ENCODE measurements at places on chromosomes 16 and 17.

- no peak for DNase-seq
These were observed 27.7 kb downstream of the TBC1D16 start for GRCh38 chr17:80007939-80008338.

DNA sequence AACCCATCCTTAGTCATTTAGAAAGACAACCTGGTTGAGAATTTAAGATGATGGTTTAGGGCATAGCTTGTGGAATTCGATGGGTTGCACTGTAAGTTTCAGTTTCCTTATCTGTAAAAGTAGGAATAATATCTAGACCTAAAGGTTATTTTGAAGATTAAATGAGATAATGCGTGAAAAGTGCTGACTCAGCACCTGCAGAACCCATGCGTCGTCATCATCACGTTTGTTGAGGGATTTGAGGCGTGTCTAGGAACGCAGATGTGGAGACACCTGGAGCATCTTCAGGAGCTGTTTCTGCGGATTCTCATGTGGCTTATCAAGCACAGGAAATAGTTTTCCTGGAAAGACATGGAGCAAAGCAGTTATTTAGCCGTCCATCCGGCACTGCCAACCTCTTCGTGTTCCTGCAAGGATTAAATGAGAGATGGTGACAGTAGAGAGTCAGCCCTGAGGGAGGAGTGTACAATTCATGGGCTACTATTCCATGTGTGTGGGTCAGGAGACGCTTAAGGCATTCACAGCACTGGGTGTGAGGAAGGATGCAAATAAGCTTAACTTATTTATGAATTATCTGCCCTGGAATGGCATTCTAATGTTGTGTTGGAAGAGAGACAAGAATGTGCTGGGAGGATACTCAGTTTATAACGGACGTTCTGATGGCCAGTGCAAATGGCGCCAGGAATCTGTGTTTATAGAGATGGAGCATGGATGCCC lies 536.1 kb downstream of the MAF start:
- no peak for DNase-seq

- DNase-seq, result no peak
These were observed 7.3 kb downstream of the CDK5R1 start for GRCh38 chr17:32493976-32494513.

- DNase-seq, result no peak
These were observed 655 bp upstream of the GPR139 start for GRCh38 chr16:20074099-20074991.

Measured in activated T-cell treated with anti-CD3 and anti-CD28 coated beads for 24 hours (primary cell).